AG04450 (cell line): ENCODE measurements at places on chromosomes 3 and 15. TPM values are rescaled to one million over a fixed set of nuclear protein-coding genes. Genes with fewer than 3 reads are reported as not detected.
A peak's percentile ranks its signal among the peaks of the same experiment; 100 is the strongest.

GRCh38 chr3:133992951-133993620, 36.6 kb downstream of the SLCO2A1 start:
- DNase-seq = no peak

DNA sequence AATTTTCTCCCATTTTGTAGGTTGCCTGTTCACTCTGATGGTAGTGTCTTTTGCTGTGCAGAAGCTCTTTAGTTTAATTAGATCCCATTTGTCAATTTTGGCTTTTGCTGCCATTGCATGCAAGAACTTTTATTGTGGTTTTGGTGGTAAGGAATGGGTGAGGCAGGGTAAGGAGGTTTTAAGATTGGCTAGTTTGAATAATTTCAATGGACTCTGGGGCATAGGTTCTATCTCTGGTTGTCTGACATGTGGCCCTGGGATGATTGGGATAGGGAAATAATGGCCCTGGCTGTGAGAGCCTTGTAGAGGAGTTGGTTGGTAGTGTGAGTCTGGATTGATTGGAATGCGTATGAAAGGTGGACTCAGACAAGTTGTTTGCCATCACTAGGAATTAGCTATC, 38.0 kb downstream of the SEC22A start:
- DNase-seq = no peak

DNA sequence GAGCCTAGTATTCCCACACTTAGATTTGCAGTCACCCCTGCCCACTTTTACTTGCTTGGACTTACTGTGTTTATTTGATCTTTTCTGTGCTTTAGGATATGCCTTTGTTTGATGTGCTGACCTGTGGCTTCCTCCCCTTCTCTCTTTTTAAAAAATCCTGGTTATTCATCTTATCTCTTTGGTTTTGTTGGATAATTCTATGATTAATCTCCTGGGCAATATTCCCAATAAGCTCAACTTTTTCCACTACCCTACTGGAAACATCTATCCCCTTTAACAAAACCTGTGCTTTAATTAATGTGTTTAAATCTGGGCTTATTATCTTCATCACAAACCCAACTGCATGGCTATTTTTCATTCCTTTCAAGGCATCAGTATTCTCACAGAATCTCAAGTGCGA, 476.0 kb upstream of the TGFBR2 start:
- no peak for DNase-seq

DNA sequence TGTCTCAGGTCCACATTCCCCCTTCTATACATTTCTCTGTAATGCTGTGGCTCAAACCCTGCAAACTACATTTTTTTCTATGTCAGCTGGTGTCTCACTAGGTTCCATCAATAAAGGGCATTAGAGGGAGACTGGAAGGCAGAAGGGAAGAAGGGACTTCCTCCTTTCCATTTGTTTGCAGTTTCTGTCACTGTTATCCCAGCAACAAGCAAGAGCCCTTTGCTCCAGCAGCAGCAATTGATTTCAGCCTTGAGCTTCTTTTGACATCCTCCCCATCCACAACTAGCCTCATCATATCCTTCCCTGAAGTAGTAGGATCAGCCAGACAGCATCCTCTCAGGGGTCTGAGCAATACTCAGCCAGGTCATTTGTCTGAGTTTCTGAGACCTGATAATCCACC, 5.3 kb upstream of the NCK1 start:
- DNase-seq = no peak

GRCh38 chr3:25555695-25556437, 108.8 kb downstream of the TOP2B start:
- no peak for DNase-seq

DNA sequence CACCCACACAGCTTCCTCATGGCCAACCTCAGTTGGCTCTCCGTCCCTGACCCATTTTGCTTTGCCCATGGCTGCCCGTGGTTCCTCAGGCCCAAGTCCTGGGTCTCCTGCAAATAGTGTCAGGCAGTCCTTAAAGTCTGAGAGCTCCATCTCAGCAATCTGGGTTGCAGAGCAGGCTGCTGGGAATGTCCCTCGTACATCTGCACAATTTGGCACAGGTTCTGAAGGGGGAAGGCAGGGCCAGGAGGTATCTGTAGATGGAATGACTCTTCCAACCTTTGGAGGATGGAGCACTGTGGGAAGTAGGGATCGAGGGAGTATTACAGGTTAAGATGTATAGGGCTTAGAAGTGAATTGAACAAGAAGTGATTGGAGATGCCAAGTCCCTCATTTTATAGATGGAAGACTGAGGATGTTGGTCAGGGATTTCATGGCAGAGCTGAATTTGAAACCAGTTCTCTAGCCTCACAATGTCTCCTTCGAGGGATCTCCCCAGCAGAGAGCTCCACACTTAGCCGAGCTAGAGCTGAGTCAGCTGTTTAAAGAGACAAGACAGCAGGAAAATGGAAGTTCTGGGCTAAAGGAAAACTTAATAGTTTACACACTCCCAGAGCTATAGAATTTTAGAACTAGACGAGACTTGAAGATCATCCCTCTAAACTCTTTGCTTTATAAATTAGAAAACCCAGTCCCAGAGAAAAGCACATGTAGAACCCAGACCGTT, 9.2 kb downstream of the CKMT1A start:
- DNase-seq = no peak

- DNase-seq = no peak
Measured at GRCh38 chr15:43795197-43795596, 3.1 kb downstream of the SERF2 start.

DNA sequence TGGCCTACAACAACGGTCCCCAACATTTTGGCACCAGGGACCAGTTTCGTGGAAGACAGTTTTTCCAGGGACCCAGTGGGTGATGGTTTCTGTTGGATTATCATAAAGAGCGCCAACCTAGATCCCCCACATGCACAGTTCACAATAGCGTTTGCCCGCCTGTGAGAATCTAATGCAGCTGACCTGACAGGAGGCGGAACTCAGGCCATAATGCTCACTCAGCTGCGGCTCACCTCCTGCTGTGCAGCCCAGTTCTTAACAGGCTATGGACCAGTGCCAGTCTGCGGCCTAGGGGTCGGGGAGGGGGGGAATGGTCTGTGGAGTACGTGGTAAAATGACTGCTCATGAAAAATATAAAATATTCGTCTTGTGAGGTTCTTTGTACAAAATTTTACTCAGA, 518.5 kb upstream of the CADM2 start:
- DNase-seq = no peak

- DNase-seq = peak; percentile 83
Measured at GRCh38 chr15:90560229-90560776, 30.6 kb downstream of the CRTC3 start.

GRCh38 chr3:171682743-171683142, 127.5 kb downstream of the PLD1 start:
- DNase-seq = no peak

- DNase-seq = no peak
Measured at GRCh38 chr3:27090275-27091041, 278.7 kb downstream of the NEK10 start.

- no peak for DNase-seq
Measured at GRCh38 chr3:139328356-139328755, 15.5 kb upstream of the MRPS22 start.

- no peak for DNase-seq
Measured at GRCh38 chr3:15795651-15796308, 2.0 kb downstream of the ANKRD28 start.

PRC1 gene
- 61.0 and 77.5 TPM in 2 replicates for polyA plus RNA-seq

DCUN1D1 gene
- 34.8 and 36.1 TPM in 2 replicates for polyA plus RNA-seq

COMMD2 gene
- polyA plus RNA-seq = 43.5 and 56.0 TPM in 2 replicates

ZFYVE19 gene
- polyA plus RNA-seq = 15.6 and 20.3 TPM in 2 replicates

CFAP92 gene
- 0.10 TPM in 1 of 2 replicates, not detected in the other for polyA plus RNA-seq

MED12L gene
- polyA plus RNA-seq = 0.17 and 0.26 TPM in 2 replicates
